ENCODE measurements at places on chromosomes 13 and 19.

DNA sequence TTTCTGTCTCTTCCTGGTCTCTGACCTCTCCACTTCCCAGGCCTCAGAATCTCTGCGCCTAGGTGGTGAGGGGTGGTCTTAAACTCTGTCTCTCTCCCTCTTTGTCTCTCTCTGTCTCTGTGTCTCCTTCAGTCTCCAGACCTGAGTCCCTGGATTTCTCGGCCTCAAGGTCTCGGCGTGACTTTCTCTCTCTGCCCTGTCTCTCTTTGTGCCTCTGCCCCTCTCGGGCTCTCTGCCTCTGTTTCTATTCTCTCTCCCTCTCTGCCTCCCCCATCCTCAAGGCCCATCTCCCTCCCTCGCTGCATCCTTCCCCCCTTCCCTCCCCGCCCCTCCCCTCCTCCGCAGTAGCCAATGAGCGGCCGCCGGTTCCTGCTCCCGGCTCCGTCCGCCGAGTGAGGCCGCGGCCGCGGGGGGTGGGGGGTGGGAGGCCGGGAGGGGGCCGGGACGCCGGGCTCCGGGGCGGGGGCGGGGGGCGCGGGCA lies at the start of gene CACNG7:
Gene CACNG7, plus strand, starts transcription at position 344 of the 481 bp plus-strand sequence. CDS start 3,554 bp downstream, outside the sequence.
- peak; percentile 10 for DNase-seq

DNA sequence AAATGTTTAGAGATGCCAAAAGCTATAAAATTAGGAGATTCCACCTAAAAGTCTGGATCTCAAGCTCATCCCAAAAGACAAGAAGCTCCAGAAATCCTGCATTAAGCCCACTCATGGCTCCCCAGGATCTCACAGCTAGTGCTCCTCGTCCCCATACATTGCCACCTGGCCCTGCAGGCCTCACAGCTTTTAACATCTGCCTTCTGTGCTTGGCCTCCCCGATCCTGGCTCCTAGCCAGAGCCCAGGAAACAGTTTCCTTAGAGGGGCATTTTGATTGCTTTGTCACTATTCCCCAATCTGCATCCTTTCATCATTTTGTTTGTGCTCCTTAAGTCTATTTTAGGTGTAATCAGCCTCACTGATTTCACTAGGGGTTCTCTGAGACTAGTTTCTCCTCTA lies 14.5 kb upstream of the DCT start:
- DNase-seq, result no peak

DNA sequence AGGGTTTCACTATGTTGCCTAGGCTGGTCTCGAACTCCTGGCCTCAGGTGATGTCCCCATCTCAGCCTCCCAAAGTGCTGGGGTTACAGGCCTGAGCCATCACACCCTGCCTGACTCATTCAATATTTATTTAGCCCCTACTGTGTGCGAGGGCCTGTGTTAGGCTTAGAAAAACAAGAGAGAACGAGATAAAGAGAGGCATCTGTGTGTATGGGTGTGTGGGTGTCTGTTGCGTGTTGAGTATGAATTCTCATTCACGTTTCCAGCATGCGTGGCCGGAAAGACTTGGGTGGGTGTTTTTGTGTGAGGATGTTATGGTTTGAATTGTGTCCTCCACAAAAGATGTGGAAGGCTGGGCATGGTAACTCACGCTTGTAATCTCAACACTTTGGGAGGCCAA lies 9.5 kb downstream of the GADD45B start:
- DNase-seq, result no peak

GRCh38 chr13:79631051-79631659 lies 150.2 kb downstream of the NDFIP2 start:
- no peak for DNase-seq

DNA sequence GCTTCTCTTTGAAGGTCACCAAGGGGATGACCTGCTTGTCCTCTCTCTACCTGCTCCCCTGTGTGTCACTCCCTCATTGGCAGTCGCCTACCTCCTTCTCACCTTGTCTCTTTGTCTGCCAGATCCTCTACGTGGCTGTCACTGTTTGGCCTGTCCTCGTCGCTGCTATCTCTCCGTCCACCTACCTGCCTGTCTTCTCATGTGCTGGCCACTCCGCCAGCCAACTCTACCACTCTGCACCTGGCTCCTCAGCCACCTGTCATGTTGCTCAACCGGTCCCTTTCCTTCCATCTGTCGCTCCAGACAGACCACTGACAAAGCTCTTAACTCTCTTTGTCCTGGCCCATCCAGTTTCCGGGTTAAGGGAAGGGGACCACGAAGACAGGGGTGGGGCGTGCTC lies at the start of gene KLK12:
Gene KLK12, minus strand, starts transcription at position 299 of the 400 bp plus-strand sequence. CDS start 381 bp downstream, outside the sequence.
- DNase-seq, result no peak

DNA sequence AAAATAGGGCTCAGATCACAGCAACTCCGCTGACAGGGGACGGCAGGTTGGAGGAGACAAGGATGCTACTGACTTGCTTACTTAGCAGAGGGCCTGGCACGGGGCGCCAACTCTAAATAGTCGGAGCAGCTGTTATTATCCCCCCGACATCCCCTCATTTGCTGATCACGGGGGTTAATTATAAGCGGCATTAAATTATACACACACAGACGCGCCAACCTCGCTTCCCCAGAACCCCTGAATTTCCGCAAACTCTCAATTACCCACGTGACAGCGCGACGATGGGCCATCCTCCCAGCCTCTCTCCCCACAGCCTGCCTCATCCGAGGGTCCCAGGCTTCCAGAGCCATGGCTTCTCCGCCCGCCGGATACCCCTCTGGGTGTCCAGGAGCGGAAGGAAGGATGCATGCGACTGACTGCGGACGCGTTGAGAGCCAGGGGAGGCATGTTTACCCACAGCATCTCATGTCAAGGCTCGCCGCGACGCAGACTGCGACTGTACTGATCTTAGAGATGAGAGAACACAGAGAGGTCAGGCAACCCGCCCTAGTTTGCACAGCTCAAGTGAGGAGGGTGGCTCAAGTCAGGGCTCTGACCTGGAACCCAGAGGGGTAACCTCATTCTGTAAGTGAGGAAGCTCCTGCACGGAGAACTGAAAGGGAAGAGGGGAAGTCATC lies 5.7 kb downstream of the PTPRS start:
- DNase-seq, result no peak

DNA sequence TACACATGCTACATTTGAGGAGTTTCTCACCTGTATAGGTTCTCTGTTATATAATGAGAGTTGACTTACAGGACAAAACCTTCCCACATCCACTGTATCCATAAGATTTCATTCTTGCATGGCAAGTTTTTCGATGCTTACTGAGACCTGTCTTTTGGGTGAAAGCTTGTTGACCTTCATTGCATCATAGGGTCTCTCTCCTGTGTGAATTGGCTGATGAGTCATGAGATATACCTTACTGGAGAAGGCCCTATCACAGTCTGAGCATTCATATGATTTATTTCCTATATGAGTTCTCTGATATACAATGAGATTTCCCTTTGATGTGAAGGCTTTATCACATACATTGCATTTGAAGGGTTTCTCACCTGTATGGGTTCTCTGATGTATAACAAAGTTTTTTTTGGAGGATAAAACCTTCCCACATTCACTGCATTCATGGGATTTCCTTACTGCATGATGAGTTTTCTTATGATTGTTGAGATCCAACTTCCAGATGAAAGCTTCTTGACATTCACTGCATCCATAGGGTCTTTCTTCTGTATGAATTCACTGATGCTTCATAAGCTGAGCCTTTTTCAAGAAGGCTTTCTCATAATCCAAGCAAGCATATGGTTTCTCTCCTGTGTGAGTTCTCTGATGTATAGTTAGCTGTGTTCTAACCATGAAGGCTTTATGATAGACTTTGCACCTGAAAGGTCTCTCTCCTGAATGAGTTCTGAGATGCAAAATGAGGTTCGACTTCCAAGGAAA lies 25.7 kb downstream of the ZNF577 start:
- DNase-seq, result no peak

DNA sequence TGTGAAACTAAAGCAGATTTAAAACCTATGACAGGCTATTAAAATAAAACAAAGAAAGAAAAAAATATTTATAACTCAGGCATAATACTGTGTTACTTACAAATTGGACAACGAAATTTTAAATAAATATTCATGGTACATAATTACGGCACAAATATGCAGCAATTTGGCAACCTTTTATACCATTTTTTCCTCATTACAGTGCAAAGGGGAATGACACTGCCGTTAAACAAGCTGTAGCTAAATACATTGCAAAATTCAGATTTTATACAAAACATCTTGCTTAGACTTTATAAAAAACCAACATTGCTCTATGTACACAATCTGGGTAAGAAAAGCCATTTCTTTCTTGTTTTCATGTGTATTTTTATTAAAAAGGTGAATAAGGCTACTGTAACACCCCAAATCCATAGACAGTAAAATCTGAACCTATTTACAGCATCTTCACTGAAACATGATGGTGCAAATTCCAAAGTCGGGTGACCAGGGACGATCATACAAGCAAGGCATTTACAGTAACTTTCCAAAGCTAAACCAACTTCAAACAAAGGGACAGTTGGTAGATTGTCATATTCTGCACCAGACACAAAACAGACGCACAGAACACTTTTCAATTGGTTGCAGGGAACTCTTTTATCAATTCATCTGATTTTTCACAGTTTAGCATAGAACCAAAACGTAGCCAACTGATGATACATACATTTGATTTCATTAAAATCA lies 45.5 kb downstream of the EFNB2 start:
- DNase-seq, result no peak

GRCh38 chr13:26497968-26498511 lies 59.4 kb upstream of the WASF3 start:
- DNase-seq, result no peak

DNA sequence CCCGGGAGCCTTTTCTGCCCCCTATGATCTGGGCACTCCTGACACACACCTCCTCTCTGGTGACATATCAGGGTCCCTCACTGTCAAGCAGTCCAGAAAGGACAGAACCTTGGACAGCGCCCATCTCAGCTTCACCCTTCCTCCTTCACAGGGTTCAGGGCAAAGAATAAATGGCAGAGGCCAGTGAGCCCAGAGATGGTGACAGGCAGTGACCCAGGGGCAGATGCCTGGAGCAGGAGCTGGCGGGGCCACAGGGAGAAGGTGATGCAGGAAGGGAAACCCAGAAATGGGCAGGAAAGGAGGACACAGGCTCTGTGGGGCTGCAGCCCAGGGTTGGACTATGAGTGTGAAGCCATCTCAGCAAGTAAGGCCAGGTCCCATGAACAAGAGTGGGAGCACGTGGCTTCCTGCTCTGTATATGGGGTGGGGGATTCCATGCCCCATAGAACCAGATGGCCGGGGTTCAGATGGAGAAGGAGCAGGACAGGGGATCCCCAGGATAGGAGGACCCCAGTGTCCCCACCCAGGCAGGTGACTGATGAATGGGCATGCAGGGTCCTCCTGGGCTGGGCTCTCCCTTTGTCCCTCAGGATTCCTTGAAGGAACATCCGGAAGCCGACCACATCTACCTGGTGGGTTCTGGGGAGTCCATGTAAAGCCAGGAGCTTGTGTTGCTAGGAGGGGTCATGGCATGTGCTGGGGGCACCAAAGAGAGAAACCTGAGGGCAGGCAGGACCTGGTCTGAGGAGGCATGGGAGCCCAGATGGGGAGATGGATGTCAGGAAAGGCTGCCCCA lies 8.5 kb upstream of the CEACAM7 start:
- no peak for DNase-seq

DNA sequence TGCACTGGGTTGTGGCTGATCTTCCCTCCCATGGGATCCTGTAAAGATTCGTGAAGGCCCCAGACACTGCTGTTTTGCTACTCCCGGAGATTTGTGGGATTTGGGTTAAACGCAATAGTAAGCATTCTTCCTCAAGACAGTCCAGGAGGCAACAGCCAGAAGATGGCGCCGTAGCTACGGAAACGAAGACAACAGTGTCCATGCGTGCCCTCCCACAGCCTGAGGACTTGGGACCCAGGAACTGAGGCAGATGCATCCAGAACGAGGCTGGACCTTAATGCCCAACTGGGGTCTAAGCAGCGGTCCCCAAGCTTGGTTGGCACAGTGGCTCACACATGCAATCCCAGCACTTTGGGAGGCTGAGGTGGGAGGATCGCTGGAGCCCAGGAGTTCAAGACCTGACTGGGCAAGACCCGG lies 57.6 kb upstream of the ZNF507 start:
- no peak for DNase-seq

DNA sequence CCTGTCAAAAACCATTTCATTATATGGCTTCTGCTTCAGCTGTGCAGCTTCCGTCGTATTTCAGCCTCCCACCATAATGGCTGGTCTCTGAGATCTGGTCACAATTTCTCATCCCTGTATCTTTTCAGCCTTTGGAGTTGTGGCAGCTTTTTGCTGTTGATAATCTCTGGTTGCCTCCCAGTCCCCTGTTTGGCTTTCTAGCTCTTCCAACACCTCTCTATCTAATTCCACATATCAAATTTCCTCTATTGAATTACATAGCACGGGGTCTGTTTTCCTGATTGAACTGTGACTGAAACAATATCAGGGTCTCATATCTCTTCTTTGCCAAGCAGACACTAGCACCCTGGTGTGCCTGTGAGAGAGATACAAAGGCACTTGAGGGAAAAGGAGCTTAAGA lies 222.1 kb upstream of the OBI1 start:
- no peak for DNase-seq

DNA sequence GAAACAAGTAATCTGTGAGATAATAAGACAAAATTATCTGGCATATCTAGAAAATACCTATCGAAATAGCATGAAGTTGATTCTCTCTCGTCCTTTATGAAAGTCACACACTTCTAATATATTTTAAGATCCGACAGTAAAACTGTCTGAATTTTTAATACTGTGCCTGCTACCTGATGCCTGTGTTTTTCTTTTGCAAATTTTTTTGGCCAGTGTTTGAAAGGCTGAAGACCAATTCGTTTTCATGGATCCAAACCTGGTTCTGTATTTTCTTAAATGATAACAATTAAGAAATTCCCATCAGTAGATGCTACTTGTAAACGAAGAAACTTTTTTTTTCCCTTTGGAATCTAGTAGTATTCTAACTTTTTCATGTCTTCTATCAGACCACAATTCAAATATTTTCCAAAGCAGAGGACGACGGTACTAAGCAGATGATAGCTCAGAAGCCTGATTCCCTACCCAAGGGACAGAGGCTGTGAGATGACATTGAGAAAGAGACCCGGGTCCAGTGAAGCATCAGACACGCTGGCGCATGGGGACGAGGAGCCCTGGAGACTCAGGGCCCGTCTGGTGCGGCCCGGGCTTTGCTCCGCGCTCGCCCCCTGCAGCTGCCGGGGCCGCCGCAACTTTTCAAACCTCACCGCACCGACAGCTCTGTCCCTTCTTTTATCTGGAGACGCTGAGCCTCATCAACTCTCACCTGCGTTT lies 49.5 kb upstream of the PABPC3 start:
- no peak for DNase-seq

DNA sequence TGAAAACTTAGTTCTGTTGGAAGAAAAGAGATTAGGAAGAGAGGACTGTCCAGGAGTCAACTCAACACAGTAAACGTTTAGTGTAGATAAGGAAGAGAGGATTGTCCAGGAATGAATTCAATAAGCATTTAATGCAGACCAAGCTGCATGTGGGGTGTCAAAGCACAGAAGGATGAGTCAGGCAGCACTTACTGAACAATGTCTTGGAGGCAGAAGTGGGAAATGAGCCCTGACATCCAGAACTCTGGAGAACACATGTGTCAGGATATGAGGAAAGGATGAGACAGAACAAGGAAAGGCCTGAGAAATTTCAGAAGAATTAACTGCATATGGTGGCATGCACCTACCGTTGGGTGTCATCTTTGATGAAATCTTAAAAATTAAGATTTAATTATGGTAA lies 429.2 kb upstream of the HTR2A start:
- no peak for DNase-seq

Data from cerebellar nuclear complex (tissue), 1 donor.